Activated CD8-positive, alpha-beta T cell treated with anti-CD3 and anti-CD28 coated beads, Interleukin-2, amount 10 ng/mL, durations not matched to agents 7 days and 5 days (primary cell): ENCODE measurements at places on chromosomes 16 and 17. TPM values are rescaled to one million over a fixed set of nuclear protein-coding genes. Genes with fewer than 3 reads are reported as not detected.

DNA sequence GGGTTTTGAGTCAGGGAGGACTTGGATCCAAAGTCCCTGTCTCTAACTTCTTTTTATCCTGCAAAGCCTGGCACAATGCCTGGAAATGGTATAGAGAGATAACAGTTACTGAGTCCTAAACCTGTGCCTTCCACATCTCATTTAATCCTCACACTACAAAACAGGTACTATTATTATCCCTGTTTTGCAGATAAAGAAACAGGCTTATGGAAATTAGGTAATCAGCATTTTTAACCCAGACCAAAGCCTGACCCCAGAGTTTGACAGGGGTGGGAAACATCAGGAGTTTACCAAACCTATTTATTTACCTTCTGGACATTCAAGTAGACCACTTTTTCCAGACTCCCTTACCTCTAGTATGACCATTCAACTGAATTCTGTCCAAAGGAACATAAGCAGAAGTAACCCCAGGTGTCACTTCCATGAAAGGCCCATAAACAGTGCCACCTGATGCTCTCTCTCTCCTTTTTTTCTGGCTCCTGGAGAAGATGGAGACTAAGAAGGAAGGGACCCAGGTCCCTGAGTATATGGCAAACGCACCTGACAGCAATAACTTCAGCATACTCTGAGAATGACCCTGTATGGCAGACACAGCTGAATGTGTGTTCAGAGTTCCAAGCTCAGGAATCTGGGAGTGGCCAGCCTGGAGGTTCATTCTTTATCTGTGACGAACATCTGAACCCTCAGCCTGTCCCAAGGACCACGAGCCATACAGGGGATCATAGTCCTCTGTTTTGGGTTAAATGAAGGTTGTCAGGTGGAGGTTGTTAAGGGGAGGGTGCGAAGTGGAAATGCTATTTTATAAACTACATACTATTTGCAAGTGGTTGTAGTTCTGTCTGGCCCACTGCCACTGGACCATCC is 62.7 kb downstream of the HLF start:
- H3K36me3 ChIP-seq: no peaks in the 10 kb centered on the region
- no peak overlapping the region for H3K4me3 ChIP-seq
- DNase-seq: no peak
- H3K27ac ChIP-seq: no peak overlapping the region
- H3K4me1 ChIP-seq: peaks cover 11% of the 10 kb centered on the region

- H3K36me3 ChIP-seq: no peaks in the 10 kb centered on the region
- no peak overlapping the region for H3K4me3 ChIP-seq
- H3K27ac ChIP-seq: no peak overlapping the region
- peaks cover 10% of the 10 kb centered on the region for H3K27me3 ChIP-seq
- no peak for DNase-seq
Measured at GRCh38 chr16:29712809-29713208, 33.0 kb downstream of the C16orf54 start.

The OR2C1 gene
- total RNA-seq: not detected

- H3K36me3 ChIP-seq: no peaks in the 10 kb centered on the region
- H3K27me3 ChIP-seq: peaks cover 7% of the 10 kb centered on the region
- H3K27ac ChIP-seq: no peak overlapping the region
- DNase-seq: no peak
Measured at GRCh38 chr16:48184681-48185080, 28.9 kb upstream of the ABCC12 start.

The RAMP2 gene
- total RNA-seq: not detected

The NPIPB6 gene
- total RNA-seq: 0.99 TPM

DNA sequence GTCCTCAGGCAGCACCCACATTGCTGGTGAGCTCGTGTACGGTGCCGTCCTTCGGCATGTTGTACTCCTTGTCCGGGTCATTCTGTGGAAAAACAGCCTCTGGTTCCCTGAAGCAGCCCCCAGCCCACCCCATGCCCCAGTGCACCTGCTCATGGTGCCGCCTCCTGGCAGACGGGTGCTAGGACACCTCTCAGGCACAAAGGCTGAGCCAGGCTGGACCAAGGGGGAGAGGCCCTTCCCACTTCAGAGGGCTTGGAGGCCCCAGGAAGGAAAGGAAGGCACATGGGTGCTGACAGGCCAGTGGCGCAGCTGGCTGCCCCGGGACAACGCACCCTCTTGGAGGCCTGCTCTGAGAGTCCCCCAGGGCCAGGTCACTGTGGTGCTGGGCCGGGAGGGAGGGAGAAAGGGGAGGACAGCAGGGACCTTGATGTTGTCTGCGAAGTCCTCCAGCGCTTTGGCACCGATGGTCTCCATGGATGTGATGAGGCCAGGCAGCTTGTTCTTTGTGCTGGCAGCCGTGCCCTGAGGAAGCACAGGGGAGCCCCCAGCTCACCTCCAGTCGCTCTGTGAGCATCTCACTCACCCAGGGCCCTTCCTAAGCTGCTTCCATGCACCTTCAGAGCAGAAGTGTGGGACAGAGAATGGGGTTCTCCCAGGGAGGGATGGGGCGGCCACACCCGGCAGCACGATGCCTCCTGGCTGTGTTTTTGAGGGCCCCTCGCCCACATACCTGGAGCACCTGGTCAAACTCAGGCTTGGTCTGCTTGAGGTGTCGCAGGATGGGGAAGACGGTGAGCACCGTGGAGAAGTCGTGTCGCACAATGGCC is 9.3 kb downstream of the ZACN start:
- H3K4me3 ChIP-seq: no peak overlapping the region
- peaks cover 2% of the 10 kb centered on the region for H3K4me1 ChIP-seq
- no peak for DNase-seq

DNA sequence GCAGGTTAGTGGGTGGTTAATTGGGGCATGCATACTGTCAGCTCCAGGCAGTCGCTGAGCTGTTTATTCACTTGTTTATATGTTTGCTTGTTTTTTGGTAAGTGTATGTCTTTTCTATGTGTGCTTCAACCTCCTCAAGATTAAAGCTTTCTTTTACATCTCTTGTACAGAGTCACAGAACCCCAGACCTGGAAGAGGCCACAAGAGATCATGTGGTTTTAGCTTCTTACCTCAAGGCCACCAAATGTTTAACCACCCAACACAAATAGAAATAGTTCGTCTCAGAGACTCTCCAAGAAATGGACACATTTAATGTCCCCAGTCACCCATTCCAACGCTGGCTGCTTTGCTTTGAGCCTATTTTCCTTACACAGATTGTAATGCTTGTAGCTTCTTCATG is 11.8 kb upstream of the TMEM98 start:
- H3K4me3 ChIP-seq: no peak overlapping the region
- peaks cover 37% of the 10 kb centered on the region for H3K4me1 ChIP-seq
- H3K27me3 ChIP-seq: peaks cover 6% of the 10 kb centered on the region

- H3K27me3 ChIP-seq: peaks cover 6% of the 10 kb centered on the region
- H3K4me3 ChIP-seq: no peak overlapping the region
- DNase-seq: no peak
- H3K36me3 ChIP-seq: no peaks in the 10 kb centered on the region
- no peak overlapping the region for H3K27ac ChIP-seq
Measured at GRCh38 chr17:77826132-77826873, 132.2 kb upstream of the TNRC6C start.

DNA sequence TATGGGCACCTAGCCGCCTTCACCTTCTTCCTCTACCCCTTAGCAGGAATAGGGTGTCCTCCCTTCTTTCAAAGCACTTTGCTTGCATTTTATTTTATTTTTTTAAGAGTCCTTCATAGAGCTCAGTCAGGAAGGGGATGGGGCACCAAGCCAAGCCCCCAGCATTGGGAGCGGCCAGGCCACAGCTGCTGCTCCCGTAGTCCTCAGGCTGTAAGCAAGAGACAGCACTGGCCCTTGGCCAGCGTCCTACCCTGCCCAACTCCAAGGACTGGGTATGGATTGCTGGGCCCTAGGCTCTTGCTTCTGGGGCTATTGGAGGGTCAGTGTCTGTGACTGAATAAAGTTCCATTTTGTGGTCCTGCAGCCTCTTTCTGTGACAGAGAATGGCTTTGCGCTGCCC is 4.6 kb downstream of the TMUB2 start:
- no peaks in the 10 kb centered on the region for H3K27me3 ChIP-seq
- H3K36me3 ChIP-seq: peaks cover 46% of the 10 kb centered on the region

The KIF18B gene
- total RNA-seq: 104 TPM

DNA sequence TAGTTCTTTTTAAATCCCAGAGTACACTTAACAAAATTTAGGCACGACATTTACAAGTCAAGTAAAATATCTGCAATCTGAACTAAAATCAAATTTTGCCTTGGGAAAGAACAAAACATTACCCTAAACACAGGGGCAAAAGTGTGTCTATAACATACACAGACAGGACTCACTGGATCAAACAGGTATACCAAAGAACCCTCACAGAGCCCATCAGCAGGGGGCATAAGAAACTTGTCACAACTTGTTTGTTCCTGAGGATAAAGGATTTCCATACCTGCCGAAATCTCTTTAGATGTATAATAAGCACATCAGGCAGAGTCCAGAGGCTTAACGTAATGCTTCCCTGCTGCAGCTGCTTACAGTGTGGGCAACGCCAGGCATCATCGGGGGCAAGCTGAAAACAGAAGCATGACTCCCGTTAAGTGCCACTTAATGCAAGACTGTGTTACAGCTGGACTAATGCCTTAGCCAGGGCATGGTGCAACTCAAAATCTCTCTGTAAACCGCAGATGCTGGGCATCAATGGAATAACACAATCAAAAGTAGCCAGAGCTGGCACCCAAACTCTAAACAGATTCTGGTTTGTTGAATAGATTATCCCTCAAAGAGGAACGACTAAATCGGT is 67.0 kb downstream of the USP31 start:
- no peak for DNase-seq
- no peaks in the 10 kb centered on the region for H3K4me1 ChIP-seq
- peaks cover 10% of the 10 kb centered on the region for H3K36me3 ChIP-seq
- no peak overlapping the region for H3K27ac ChIP-seq
- H3K4me3 ChIP-seq: no peak overlapping the region

The HOXB7 gene
- 0.91 TPM for total RNA-seq

The IRX5 gene
- not detected for total RNA-seq
